Keratinocyte (primary cell): ENCODE measurements at places on chromosomes 2 and 18. TPM values are rescaled to one million over a fixed set of nuclear protein-coding genes. Genes with fewer than 3 reads are reported as not detected.

DNA sequence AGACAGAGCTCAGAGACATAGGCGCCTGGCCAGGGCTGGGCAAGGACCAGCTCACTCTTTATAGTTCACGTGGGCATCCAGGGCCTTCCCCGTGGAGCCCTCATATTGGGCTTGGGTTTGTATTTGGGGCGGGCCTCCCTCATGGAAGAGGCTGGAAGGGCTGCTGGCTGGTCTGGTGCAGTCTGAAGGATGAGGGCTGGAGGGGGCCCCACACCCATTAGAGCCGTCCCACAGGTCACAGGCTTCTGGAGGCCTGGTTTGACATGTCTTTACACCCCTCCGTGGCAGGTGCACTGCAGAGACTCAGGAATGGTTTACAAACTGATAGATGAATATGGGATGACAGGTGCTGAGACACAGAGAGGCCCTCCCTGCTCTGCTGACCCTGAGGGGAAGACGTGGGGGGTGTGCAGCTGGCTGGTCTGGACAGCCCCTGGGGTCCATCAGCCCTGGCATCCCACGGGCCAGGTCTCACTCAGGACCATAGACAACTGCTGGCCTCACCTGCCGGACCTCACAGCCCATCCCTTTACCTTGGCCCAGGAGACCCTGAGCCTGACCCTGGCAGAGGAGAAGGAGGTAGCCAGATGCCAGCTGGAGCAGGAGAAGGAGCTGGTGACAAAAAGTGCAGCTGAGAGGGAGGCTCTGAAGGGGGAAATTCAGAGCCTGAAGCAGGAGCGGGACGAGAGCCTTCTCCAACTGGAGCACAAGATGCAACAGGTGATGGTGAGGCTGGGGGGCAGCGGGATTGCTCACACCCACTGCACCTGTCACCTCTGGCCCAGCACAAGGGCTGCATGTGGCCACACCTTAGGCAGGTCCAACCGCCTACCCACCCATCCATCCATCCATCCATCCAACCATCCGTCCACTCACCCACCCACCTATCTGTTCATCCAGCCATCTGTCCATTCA, 43.9 kb downstream of the CROCC2 start:
- no peak for DNase-seq

The SLC16A14 gene
- 0.34 to 0.97 TPM (median 0.67 TPM) in 3 replicates for polyA plus RNA-seq

GRCh38 chr18:50287441-50288347, at the start of gene CXXC1:
Gene CXXC1 (minus strand): TSS chr18:50287692. CDS start chr18:50287589, 103 bp downstream.
- DNase-seq = peak; percentile 98

The SERPINB3 gene
- 3.8 to 26.8 TPM (median 12.7 TPM) in 3 replicates for polyA plus RNA-seq

The PSTPIP2 gene
- polyA plus RNA-seq = 15.4 to 30.8 TPM (median 27.3 TPM) in 3 replicates

DNA sequence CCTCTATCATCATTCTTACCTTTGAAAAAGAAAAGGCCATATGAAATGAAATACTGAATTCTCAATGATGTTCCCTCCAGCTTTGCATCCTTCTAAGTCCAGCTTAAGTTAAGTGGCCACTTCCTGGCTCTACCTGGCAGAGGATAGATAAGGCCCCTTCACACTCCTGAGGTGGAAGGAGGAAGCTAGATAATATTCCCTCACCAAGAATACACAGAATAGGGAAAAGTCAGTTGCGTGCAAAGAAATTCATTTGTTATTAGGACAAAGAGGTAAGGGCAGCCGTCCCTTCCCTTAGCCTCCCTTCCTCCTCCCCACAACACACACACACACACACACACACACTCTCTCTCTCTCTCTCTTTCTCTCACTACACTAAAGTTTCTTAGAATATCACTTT, 37.5 kb downstream of the OLA1 start:
- DNase-seq = no peak

DNA sequence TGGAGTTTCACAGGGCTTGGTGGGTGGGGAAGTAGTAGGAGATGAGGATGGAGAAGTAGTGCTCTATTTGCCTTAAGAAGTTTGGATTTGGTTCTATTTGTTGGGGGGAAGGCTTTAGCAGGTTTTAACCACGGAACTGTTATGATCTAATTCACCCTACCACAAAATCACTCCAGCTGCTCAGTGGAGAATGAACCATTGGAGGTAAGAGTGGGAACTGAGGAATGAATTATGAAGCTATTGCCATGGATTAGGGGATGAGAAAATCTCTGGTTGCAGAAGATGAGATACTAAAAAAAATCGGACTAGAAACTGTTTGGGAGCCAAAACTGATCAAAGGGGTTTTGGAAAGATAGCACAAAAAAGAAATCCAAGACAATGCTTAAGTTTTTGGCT, 488.9 kb downstream of the DLGAP1 start:
- DNase-seq = no peak

- no peak for DNase-seq
These were observed 644 bp downstream of the PTGR3 start for GRCh38 chr18:75208155-75208835.

DNA sequence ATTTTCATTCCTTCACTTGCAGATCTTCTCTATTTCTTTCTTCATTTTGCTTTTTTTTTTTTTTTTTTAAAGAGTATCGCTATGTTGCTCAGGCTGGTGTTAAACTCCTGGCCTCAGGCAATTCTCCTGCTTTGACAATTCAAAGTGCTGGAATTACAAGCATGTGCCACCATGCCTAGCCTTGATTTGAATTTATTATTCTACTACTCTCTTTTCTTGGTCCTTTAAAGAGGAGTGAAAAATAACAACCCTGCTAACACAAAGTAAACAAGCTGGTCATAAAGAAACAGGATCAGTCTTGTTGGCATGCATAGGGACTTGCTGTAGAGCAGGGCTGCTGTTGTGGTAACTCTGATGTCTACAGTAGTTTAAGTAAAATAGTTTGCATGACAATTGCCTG, 1615.3 kb upstream of the ZEB2 start:
- DNase-seq = no peak

GRCh38 chr2:88117973-88118372, 9.9 kb downstream of the FABP1 start:
- DNase-seq = no peak

The ANKRD39 gene
- polyA plus RNA-seq = 6.6 to 8.3 TPM (median 7.2 TPM) in 3 replicates

The HOXD8 gene
- polyA plus RNA-seq = 0.05 TPM in 1 of 3 replicates, not detected in the others

- DNase-seq = no peak
These were observed 300.1 kb downstream of the NDUFA10 start for GRCh38 chr2:239724851-239725550.

- no peak for DNase-seq
These were observed 61.7 kb downstream of the MAP4K4 start for GRCh38 chr2:101759162-101759561.

The POMC gene
- 0.13 TPM in 1 of 3 replicates, not detected in the others for polyA plus RNA-seq

- no peak for DNase-seq
These were observed 26.6 kb downstream of the SPTBN1 start for GRCh38 chr2:54482715-54483114.

- peak; percentile 19 for DNase-seq
These were observed 48.8 kb downstream of the RND3 start for GRCh38 chr2:150438654-150439053.

DNA sequence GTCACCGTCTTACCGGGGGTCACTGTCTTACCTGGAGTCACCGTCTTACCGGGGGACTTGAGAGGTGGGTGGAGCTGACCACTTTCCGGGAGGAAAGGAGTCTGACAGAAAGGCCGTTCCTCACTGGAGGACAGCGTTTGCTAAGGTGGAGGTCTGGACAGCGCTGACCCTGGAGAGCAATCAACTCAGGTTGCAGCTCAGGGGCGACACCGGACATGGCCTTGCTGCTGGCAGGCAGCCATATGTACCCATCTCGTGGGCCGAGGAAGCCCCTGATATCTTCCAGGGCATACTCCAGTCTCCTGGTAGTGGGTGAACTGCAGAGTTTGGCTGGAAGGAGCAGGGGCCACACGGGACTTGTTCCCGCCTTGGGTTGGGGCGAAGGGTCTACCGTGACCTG, 234.6 kb upstream of the MYT1L start:
- DNase-seq = no peak
